SK-N-MC (cell line): ENCODE measurements at places on chromosomes 16 and 17.

GRCh38 chr16:53100889-53101288 lies 46.1 kb downstream of the CHD9 start:
- no peak for DNase-seq

GRCh38 chr17:73575470-73576221 lies 68.6 kb downstream of the SDK2 start:
- DNase-seq: no peak

DNA sequence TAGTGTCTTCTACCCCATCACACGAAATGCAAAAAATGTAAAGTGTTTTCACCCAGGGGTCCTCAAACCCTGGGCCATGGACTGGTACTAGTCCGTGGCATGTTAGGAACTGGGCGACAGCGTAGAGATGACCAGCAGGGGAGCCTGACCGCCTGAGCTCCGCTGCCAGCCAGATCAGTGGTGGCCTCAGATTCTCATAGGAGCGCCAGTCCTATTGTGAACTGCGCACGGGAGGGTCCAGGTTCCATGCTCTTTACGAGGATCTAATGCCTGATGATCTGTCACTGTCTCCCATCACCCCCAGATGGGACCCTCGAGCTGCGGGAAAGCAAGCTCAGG lies 4.5 kb downstream of the SCARF1 start:
- no peak for DNase-seq

GRCh38 chr17:41664172-41664457 lies 24.6 kb upstream of the EIF1 start:
- no peak for DNase-seq

- no peak for DNase-seq
These were observed 6.3 kb downstream of the CRHR1 start for GRCh38 chr17:45790296-45790922.

GRCh38 chr16:8571061-8571596 lies 19.2 kb downstream of the TMEM114 start:
- no peak for DNase-seq
